ENCODE measurements at places on chromosomes 5 and 9.

- no peak for DNase-seq
Observed at GRCh38 chr9:114202396-114202795, 47.1 kb downstream of the COL27A1 start.

GRCh38 chr5:191036-191948 lies at the start of gene LRRC14B:
Gene LRRC14B, plus strand, starts transcription at chr5:191495. Its CDS starts 44 bp downstream, at chr5:191539.
- no peak for DNase-seq

- no peak for DNase-seq
Observed at GRCh38 chr5:75142566-75143136, 90.3 kb upstream of the GCNT4 start.

GRCh38 chr9:121038804-121039203 lies 11.3 kb downstream of the C5 start:
- DNase-seq: no peak

GRCh38 chr9:124261736-124262648 lies 4.2 kb downstream of the NEK6 start:
- no peak for DNase-seq

DNA sequence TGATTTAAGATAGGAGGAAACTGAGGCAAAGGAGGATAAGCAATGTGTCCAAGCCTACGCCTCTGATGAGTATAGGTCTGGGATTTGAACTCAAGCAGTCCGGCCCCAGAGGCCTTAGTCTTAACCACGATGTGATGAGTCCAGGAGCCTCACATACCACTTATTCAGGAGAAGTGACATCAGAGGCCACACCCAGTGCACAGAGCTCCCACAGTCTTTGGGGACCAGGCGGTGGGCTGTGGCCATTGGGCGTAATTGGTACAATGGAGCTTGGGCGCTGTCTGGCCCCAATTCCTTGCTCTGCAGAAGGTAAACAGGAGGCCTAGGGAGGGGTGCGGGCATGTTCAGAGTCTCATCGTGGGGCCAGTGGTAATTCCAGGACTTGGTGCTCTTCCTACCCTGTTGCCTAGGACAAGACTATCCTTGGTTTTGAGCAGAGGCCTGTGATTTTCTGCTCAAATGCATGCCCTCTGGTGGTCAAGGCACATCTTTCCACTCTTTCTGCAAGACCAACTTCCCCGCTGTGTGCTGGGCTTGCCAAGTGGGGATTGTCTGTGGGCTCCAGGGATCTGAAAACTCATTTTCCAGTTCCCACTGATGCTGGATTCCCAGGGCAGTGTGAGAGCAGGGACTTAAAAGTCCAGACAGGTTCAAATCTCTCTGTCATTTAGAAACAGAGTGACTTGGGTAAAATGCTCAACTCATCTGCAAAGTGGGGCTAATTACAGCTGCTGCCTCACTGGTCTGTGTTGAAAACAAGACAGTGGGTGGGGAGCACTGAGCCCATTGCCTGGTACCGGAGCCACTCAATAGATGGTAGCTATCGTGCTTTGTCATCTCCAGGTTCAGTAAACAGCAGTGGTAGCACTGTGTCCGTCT lies 15.8 kb downstream of the NDST1 start:
- DNase-seq: no peak

GRCh38 chr9:123102375-123103113 lies 69.1 kb downstream of the GPR21 start:
- DNase-seq: no peak

- no peak for DNase-seq
Observed at GRCh38 chr9:122097679-122098315, 4.7 kb upstream of the TTLL11 start.

DNA sequence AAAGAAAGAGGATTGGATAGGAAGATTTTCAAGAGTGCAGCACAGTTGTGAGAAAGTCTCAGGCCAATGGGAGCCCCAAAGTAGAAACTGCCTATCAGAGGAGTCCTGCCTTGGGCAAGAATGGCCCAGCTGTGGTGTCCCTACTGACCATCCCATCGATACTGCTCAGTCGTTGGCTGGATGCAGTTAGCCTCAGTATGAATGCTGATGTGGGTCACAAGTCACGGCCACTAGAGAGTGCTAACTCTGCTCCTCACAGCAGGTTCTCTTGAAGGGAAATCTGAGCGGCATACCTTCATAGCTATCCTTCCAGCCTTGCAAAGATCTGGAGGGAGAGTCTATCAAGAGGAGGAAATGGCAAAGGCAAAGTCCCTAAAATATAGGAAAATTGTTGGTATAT lies 11.6 kb upstream of the CETN3 start:
- no peak for DNase-seq

- no peak for DNase-seq
Observed at GRCh38 chr5:164188733-164189148, 683.3 kb downstream of the MAT2B start.

DNA sequence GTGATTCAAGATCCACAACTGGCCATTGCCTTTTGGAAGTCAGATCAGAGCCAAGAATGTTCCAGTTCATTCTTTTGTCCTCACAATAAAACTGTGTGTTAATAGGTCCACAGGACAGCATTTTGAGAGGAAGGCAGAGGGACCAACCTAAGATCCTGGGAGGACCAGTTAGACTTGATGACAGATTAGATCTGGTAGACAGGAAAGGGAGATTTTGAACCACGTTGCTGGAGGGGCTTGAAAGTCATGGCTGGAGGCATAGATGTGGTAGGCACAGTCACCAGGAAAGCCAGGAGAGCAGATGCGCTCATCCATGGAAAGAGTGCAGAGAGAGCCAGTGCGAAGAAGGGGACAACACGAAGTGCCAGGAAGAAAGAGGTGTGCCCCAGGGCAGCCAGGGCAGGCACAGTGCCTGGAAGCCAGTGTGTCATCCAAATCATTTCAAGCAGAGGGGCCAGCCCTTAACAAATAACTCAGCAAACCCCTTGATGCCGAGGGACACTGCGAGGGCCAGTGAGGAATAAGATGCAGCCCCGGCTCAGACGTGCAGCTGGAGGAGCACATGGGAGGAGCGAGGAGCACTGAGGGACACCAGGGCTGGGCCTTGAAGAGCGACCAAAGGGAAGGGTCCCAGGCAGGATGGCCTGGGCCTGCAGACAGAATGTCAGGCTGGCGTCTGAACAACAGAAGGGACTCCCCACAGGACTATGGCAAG lies 12.8 kb upstream of the SLC2A8 start:
- no peak for DNase-seq

- peak; percentile 61 for DNase-seq
Observed at GRCh38 chr5:134466241-134467069, 54.8 kb upstream of the CDKN2AIPNL start.

- DNase-seq: no peak
Observed at GRCh38 chr9:33430942-33431341, 16.5 kb downstream of the AQP3 start.

DNA sequence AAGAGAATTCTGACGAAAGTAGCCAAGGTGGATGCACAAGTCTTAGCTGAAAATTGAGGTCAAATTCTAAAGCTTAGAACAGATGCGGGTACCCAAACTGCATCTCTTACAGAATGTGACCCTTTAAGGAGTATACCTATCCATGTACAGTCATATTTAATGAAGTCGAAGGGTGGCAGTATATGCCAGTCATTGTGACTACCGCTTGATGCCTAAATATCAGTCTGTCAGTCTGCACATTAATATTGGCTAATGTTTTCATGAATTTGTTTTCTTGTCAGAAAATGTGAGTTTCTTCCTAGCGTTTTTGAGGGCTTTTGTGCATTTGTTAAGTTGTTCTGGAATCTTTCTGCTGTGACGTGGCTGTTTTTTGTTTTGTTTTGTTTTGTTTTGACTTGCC lies 264.5 kb upstream of the ELAVL2 start:
- no peak for DNase-seq

- DNase-seq: no peak
Observed at GRCh38 chr9:130138171-130138653, 34.0 kb upstream of the NCS1 start.

DNA sequence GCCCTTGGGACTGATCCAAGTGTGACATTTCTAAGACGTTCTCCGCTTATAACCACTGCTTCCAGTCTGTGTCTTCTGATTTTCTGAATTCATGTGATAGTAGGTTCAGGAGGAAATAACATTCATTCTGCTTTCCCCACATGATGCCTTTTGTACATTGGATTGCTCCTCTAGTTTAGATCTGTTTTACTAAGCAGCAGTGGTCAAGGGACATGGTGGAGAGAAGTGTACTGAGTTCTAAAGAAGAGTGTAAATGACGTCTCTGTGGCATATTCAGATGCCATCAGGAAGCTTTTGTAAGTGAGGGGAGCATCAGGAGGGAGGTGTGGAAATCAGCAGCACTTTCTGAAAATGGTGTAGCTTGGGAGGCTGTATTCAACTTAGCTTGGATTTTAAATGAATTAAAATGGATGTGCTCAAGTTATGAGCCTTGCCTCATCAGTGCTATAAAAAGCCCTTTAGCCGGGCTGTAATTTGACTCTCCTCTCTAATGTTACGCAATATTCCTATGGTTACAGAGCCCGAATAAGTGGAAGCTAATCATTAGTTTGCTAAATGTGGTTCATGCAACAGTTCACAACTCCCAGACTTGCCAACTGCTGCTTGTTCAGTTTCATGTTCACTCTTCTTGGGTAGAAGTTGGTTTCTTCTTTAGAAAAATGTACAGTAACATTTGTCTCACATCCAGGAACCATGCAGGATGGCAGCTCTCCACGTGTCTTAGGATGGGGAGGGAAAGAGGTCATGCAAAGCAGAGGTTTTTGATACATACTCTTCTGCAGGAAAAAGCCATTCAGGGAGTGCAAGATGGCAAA lies 281.3 kb downstream of the ARHGAP26 start:
- peak; percentile 82 for DNase-seq

GRCh38 chr5:1552521-1553255 lies 28.9 kb upstream of the LPCAT1 start:
- no peak for DNase-seq

GRCh38 chr5:176762489-176762888 lies 47.9 kb upstream of the UNC5A start:
- no peak for DNase-seq

- DNase-seq: peak; percentile 95
Observed at GRCh38 chr9:136482793-136483588, at the start of gene SEC16A. Gene SEC16A, minus strand, starts transcription at chr9:136483040. Its CDS starts 5,425 bp downstream, at chr9:136477615.

- DNase-seq: no peak
Observed at GRCh38 chr5:149586708-149587318, 5.5 kb downstream of the ARHGEF37 start.

- no peak for DNase-seq
Observed at GRCh38 chr5:115414406-115415142, 118.1 kb upstream of the CCDC112 start.

DNA sequence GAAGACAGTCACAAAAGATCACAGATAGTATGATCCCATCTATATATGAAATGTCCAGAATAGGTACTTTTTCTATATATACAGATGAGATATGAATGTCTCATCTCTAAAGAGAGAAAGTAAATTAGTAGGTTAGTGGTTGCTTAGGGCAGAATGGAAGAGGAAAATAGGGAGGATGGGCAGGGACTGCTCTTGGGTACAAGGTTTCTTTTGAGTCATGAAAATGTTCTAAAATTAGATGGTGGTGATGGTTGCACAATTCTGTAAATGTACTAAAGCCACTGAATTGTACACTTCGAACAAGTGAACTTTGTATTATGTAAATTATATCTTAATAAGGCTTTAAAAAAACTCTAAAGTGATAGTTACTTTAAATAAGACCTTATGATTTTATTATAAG lies 59.6 kb upstream of the GRAMD2B start:
- DNase-seq: no peak

DNA sequence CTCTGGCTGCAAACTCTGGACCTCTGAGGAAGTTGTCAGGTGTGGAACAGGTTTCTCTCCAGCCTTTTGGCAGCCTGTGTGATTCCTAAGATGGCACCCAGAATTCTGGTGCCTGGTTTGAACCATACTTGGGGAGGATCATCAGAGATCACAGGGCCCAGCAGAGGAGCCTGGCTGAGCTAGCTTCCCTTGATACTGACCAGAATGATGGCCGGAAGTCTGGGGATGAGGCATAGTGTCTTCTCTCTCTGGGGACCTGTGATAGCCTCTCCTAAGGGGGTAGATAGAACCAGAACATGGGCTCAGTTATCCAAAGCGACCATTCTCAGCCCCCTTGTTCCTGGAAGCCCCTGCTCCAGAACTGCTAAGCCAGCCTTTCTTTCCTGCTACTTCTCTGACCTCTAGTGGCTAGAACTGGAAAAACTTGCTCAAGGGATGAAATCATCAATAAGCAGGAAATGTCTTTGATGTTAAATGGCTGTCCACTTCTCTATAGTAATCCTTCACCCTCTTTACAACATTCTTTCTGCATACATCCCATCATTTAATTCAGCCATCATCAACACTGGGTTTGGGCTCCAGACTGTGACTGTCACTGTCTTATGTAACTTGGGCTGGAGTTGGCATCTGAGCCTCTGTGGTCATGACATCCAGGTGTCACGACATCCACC lies 55.1 kb downstream of the C9orf152 start:
- DNase-seq: peak; percentile 37

GRCh38 chr9:97480749-97481148 lies 20.7 kb upstream of the TMOD1 start:
- DNase-seq: no peak

DNA sequence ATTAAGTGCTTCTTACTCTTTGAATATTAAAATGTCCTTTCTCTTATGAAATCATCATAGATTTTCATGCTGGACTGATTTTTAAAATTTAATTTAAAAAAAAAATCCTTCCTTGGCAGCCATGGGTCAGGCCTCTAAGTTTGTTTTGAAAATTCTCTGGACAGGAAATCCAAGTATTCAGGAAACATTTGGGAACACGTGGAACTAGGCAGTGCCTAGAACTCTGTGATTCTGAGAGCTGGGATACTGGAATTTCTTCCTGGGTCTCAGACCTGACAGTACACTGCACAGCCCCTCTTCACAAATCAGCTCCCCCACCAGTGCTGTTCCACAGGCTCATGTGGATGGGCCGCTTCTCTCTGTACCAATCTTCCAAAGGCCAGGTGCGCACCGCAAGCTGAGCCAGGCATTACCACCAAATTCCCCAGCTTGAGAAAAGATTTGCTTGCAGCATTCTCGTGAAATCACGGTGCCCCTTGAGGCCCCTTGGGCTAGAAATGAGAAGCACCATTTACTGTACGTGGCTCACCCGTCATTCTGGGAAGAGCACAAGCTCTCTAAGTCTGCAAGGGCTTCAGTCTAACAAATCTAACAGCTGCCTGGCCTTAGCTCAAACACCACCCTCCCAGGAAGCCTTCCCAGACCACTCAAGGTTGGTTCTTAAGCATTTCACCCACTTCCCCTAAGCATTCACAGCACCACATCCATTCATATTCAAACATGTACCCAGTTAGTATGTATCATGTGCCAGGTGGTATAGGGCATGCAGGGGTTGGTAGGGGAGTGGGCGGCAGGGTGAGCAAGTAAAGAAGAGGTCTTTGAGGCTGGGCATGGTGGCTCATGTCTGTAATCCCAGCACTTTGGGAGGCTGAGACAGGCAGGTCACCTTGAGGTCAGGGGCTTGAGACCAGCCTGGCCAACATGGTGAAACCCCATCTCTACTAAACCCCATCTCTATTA lies 26.5 kb downstream of the B4GALT1 start:
- DNase-seq: no peak

- no peak for DNase-seq
Observed at GRCh38 chr5:51829230-51829629, 446.0 kb downstream of the ISL1 start.

DNA sequence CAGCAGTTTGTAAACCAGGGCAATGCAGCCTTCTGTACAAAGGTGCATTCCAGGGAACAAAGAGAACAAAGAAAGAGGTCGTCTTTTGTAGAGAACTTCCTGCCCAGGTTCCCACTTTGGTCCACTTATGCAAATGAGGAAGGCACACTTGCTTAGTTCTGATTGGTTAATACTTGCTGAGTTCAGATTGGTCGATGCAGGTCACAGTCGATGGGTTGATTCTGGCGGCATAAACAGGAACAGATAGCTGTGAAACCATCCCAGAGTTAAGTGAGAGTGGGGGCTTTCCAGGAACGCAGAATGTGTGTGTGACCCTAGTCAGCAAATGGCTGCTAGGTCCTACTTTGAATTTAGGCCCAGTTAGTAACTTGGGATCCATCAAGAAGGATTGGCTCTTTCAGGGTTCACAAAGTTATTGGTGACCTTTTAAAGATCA lies 1.8 kb upstream of the ADAMTS13 start:
- no peak for DNase-seq
